ENCODE measurements at places on chromosomes 3 and 15.

- DNase-seq: peak; percentile 4
These were observed 681.3 kb downstream of the ROBO1 start for GRCh38 chr3:79086514-79086913.

DNA sequence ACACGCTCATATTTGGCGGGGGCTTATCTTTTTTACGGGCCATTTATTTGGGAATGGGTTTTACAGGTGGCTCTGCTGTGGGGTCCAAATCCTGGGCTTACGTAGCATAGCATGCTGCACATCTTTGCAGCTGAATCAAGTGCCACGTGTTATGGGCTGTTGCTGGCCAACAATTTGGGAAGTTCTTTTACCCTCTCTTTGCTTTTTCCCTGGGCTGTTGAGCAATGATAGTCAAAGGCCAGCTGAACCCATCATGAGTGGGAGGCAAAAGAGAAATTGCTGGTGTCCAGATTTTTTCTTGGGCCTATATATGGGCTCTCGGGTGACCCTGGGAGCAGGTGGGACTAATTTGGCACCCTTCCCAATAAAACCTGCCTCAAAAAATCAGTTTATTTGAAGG, 209.3 kb upstream of the SATB1 start:
- DNase-seq: no peak

DNA sequence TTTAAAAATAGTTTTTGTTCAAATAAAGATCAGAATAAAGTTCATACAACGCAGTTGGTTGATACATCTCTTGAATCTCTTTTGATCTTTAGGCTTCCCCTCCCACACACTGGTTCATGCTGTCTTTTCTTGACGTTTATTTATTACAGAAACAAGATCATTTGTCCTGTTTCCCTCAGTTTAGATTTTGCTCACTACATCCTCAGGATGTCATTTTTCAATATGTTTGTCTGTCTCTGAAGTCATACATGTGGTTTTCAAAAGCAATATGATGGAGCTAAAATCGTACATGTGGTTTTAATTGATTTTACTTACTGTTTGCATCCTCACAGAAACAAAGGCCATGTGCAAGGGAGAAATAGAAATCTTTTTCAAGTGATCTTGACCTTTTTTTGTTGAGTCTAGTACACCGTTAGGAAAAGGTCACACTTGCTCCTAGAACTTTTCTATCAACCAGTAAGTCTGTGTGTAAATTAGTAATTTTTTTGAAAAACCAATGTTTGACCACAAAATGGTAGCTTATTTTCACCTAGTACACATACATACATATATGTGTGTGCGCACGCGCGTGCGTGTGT, 63.7 kb upstream of the SENP5 start:
- DNase-seq: no peak

DNA sequence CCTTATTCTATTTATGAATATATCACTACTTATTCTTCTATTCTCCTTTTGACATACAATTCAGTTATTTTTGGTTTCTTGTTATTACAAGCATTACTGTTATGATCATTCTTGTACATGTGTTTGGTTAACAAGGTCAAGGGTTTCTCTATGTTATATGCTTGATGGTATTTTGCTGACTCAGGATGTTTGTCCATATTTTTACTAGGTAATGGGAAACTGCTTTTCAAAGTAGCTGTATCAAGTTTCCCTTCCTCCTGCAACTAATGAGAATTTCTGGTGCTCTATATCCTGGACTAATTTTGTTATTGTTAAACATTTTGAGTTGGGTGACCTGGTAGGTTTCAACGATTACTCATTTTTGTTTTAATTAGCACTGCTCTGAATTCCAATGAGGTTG, 841.0 kb downstream of the OTOL1 start:
- DNase-seq: no peak

- DNase-seq: no peak
These were observed 428.3 kb downstream of the CNTN4 start for GRCh38 chr3:2526926-2527325.

GRCh38 chr3:4717363-4717740, 224.2 kb downstream of the ITPR1 start:
- DNase-seq: no peak

GRCh38 chr15:88623061-88623460, 1.9 kb downstream of the AEN start:
- DNase-seq: peak; percentile 81

DNA sequence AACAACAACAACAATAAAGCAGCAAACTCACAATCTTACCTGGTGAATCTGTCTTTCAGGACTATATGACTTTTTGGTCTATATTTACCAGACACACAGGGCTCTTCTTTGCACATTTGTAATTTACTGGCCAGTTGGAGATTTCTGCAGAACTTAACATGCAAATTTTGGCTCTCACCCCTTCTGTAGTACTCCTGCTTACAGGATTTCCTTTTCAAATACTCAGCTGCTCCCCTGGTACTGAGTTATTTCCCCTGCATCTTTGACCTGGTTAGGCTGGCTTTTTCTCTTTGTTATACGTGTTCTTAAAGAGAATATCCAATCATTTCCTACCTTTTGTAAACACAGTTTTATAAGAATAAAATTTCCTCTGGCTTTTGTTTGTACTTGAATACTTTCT, 228.0 kb downstream of the MBNL1 start:
- DNase-seq: no peak

DNA sequence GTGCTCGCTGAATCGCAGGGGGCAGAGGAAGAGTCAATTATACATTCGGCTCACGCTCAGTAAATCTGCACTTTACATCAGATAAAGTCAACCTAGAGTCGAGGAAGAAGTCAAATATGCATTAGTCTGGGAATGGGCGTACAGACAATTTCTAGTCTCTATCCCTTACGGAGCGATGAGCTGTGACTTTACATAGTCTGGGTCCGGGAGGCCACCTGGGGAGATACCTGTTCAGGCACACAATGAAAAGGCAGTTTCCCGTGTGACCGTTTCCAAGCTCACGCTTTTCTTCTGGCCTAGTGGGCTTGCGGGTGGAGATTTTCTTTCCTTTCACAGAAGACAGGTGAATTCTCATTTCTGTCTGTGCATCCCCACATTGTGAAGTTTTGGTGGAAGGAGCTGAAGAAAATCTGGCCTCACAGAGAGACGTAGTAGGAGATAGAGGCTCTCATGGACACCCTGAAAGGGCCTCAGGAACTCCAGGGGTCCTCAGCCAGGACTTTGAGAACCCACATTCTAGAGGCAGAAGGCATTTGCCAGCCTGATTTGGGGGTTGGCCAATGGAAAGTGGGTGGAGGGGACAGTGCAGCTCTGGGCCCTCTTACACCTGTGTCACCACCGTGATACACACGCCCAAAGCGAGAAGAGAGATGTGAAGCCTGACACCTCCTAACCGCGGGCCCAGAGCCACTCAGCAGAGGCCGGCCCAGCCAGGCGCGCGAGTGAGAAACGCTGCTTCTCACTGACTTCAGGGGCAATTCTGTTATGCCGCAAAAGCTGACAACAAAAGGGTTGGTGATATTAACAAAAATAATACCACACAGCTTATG, 10.7 kb upstream of the OCA2 start:
- no peak for DNase-seq

DNA sequence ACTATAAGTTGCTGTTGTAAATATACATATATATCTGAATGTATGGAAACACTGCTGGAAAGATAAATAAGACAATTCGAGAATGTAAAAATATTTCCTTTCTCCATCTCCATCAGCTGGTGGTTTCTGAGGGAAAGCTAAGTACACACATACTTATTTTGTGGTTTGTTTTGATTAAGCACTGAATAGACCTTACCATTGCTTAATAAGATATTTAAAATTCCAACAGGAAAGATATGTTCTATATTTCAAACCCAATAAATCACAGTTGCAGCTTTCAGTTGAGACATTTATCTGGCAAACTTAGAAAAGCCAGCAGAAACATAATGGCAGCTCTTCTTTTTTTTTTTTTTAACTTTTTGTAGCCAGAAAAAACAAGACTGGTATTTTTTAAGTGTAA, 160.4 kb downstream of the VGLL3 start:
- DNase-seq: no peak

GRCh38 chr15:60102748-60103147, 98.6 kb downstream of the FOXB1 start:
- no peak for DNase-seq

- DNase-seq: no peak
These were observed 203.9 kb downstream of the TLE3 start for GRCh38 chr15:69893863-69894262.

DNA sequence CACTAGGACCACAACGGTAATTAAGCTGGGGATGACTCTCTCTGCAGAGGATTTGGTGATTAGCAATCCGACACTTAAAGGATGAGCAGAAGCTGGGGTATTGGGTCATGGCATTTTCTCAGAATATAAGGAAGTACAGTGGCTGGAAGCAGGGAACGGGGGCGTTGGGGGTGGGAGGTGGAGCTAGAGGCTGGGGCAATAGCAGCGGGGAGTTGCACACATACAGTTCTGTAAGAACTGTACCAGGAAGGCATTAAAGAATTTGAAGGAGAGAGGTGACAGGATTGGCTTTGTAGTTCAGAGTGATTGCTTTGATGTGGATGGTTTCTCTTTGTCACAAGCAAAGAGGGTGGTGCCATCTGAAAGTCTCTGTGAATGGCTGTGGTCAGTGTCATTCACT, 28.2 kb downstream of the PSMD6 start:
- no peak for DNase-seq

GRCh38 chr3:108223928-108224327, 1.7 kb upstream of the IFT57 start:
- peak; percentile 21 for DNase-seq

DNA sequence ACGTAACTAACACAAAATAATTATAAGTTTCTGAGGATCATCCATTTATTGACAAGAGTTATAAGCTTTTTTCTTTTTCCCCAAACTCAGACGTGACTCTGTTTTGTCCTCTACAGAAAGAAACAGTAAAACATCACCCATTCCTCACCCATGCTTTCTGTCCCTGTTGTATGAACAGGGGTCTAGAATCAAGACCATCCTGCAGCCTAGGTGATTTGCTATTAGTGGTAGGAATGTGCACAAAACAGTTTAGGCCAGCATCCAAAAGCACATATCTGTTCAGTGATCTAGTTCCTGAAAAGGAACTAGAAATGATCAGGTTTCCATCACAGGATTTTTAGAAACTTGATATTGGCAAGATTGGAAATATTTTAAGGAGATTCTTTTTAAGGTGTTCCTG, 527.6 kb downstream of the SOX2 start:
- no peak for DNase-seq

DNA sequence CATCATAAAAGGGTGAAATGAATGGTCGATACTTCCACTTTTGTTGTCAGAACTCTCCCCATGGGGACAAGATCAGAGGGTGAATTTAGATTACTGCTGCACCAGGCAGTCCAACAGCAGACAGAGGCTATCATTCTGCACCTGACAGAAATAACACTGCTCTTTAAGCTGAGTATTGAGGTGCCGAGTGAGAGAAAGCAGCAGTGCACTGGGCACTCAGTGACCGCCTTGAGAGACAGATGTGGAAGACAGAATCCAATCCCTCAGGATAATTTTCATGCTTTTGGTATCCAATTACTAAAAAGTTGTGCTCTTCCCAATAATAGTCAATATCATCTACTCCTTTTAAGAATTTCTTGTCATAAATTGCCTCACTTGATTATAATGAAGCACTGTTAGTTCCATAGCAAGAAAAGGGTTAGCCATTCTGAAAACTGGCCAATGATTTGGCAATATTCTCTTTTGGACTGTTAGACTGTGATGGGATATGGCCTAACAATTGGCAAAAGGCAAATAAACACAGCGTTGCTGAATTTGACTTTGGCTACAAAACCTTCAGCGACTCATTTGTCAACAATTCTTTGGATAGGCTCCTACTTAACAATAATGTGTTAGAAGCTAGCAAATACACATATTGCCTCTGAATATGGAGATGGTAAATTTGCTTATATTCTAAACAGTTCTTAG, 5.5 kb downstream of the FGF7 start:
- no peak for DNase-seq

GRCh38 chr3:46669191-46669999, 24.1 kb downstream of the ALS2CL start:
- no peak for DNase-seq

DNA sequence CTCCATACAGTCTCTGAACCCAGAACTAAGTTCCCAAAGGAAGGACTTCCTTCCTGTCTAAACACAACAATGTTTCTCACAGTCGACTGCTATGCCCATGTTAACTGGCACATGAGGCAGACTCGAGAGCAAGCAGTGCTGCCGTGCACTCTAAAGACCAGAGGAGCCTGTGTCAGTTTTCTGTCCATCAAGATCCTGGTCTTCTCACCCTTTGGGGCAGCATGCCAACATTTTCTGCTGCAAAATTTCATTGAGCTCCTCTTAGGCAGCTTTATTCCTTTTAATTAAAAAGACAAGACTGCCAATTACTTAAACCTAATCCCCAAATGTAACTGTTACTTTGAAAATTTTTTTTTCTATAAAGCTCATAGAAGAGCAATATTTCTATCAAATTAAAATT, 205.1 kb downstream of the GAP43 start:
- no peak for DNase-seq

DNA sequence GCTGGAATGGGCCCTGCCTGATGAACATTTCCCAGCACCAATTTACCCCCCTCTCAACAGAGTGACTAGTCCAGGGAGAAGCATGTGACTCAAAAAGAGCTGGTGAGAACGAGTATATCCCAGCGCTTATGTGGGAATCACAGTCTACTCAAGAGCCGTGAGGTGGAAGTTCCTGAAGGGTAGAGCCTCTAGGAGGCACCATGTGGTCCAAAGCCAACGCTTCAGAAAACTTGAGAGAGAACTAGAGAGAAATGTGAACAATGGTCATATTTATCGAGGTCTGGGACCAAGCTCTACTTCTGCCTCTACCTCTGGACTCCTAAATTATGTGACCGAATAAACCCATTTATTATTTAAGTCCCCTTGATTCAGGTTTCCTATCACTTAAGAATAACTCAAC, 111.0 kb upstream of the RAP2B start:
- DNase-seq: no peak

DNA sequence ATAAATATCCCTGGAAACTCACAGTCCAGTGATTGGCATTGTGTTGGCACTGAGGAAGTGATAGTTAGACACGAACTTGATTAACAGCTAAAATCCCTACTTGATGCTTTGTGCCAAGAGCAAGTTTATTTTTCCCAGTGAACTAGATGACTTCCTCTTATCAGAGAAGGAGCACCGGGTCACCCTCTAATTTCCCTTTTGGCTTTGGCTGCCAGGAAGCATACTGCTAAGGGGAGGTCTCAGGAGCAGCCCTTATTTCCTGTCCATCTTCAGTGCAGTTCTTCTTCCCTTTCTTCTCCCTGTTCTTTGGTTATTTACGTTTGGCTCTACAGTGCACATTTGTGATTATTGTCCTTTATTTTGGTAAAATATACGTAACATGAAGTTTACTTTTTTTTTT, 13.0 kb downstream of the FBLN2 start:
- no peak for DNase-seq

GRCh38 chr3:112477891-112478290, 21.4 kb downstream of the BTLA start:
- DNase-seq: no peak

GRCh38 chr3:14761121-14761672, 57.6 kb upstream of the FGD5 start:
- DNase-seq: no peak

- no peak for DNase-seq
These were observed 62.7 kb downstream of the EXOG start for GRCh38 chr3:38558864-38559263.

GRCh38 chr3:111797171-111797615, 61.9 kb upstream of the PHLDB2 start:
- DNase-seq: no peak
